PC-3 (cell line): ENCODE measurements at places on chromosomes 2 and 18. TPM values are rescaled to one million over a fixed set of nuclear protein-coding genes. Genes with fewer than 3 reads are reported as not detected.

GRCh38 chr2:6233993-6234392 lies 541.8 kb downstream of the SOX11 start:
- DNase-seq: no peak

GRCh38 chr18:62183578-62184195 lies 3.2 kb downstream of the PIGN start:
- DNase-seq: peak; percentile 83

DNA sequence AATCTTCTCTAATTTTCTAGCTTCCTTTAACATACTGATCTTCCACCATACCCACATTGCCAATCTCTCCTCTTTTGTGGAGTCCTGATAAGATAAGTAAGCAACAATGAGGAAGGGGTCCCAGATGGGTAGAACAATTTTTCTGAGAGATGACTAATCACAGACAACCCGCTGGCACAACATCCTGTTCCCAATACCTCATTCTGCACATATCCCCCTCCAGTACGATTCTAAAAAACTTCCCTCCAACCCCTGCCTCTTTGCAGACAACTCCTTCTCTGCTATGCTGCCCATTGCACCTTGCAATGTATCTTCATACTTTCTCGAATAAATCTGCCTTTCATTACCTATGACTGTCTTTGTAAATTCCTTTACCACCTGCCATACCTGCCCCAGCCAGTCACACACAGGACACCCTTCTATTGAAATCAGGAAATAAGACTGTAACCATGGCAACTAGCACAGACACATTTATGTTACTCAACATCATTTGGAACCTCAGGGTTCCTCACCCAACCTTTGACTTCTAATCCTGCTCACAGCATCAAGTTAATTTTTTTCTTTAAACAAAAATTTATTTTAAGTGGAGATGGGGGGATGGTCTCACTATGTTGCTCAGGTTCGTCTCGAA lies 7.4 kb upstream of the EXOC6B start:
- DNase-seq: no peak

GRCh38 chr18:39825485-39826150 lies 2129.4 kb upstream of the PIK3C3 start:
- no peak for DNase-seq

DNA sequence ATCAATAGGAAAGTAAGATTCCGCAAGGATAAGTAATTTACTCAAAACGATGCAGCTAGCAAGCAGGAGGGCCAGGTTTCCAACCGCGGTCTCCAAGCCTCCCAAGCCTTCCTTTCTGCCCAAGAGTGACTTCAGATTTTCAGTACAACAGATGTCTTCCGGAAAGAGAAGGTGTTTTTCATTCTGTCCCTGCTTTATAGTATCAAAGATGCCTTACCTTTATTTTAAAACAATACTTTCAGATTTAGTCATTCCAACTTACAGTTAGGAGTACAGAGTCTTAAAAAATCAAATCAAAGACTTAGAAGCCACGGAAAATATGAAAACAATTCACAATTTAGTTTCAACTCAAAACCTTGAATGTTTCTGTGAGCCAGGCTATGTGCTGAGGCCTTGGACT lies 43.6 kb downstream of the CYB5A start:
- DNase-seq: no peak

DNA sequence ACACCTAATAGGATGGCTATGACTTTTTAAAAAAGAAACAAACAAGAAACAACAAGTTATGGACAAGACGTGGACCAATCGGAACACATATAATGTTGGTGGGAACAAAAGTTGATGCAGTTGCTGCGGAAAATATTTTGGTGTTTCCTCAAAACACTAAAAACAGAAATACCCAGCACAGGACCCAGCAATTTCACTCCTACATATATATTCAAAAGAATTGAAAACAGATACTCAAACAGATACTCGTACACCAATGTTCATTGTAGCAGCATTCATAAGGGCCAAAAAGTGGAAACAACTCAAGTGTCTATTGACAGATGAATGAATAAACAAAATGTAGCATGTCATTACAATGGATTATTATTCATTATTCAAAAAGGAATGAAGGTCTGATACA lies 12.1 kb downstream of the CCDC141 start:
- no peak for DNase-seq

DNA sequence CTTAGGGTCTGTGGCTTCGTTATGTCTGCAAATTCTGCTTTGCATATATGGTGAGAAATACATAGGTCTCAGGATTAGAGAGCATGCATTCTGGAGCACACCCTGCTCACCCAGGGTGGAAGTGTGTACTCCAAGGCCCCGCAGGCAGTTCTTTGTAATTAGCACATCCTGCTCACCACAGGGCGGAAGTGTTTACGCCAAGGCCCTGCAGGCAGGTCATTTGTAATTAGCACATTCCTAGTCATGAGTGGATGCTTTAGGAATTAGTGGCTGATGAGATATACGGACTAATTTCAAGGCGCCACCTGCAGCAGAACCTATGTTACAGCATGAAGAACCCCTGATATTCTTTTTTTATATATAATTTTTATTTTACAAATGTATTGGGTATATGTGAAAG lies 4.2 kb downstream of the ALLC start:
- DNase-seq: no peak

GRCh38 chr2:9714630-9715214 lies 83.9 kb upstream of the YWHAQ start:
- no peak for DNase-seq

- DNase-seq: no peak
These were observed 16.5 kb upstream of the SLC20A1 start for GRCh38 chr2:112629224-112629623.

GRCh38 chr18:67302043-67302442 lies 214.5 kb downstream of the DSEL start:
- peak; percentile 39 for DNase-seq

GRCh38 chr2:235533198-235533597 lies 39.4 kb downstream of the AGAP1 start:
- DNase-seq: no peak

Gene FIGLA
- total RNA-seq: not detected in 2 replicates

Gene OTOF
- total RNA-seq: not detected in 2 replicates

Gene MRPL44
- total RNA-seq: 22.4 and 24.8 TPM in 2 replicates

Gene SULT1C3
- not detected in 2 replicates for total RNA-seq

Gene CCDC93
- 14.0 and 21.3 TPM in 2 replicates for total RNA-seq

Gene LCT
- total RNA-seq: not detected in 2 replicates

Gene CYRIA
- total RNA-seq: 0.15 TPM in 1 of 2 replicates, not detected in the other

Gene UPP2
- not detected in 2 replicates for total RNA-seq
